ENCODE measurements at places on chromosomes 6 and 20.

GRCh38 chr20:41738604-41739206, 120.5 kb upstream of the CHD6 start:
- peak; percentile 91 for ATAC-seq

- no peak for ATAC-seq
Measured at GRCh38 chr20:62549499-62550086, 73.8 kb upstream of the GATA5 start.

DNA sequence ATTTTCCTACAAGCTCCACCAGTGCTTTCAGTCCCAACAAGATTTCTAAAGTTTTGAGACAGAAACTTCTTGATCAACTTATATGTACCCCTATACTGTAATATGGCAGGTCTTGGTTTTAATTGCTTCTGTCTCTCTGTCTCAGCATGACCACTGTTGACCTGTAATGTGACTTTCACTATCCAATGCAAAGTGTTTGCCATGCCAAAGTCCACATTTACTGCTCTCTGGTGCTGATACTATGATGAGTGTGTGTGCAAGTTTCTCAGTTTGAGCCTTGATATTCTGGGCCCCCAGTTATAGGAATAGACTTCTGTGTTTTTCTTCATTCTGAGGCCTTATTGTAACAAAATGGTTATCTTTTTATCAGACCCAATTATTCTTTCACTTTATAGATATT, 45.8 kb downstream of the OR2J2 start:
- ATAC-seq = no peak

GRCh38 chr20:62357681-62358080, 9.4 kb downstream of the LAMA5 start:
- ATAC-seq = no peak

- no peak for ATAC-seq
Measured at GRCh38 chr6:132390017-132390416, 11.3 kb downstream of the MOXD1 start.

GRCh38 chr6:21095462-21095861, 498.1 kb upstream of the SOX4 start:
- ATAC-seq = no peak

GRCh38 chr20:41671143-41671542, 53.0 kb upstream of the CHD6 start:
- no peak for ATAC-seq

- ATAC-seq = no peak
Measured at GRCh38 chr6:35043381-35044130, 97.6 kb downstream of the TCP11 start.

- no peak for ATAC-seq
Measured at GRCh38 chr6:75530696-75531095, 37.1 kb upstream of the FILIP1 start.

DNA sequence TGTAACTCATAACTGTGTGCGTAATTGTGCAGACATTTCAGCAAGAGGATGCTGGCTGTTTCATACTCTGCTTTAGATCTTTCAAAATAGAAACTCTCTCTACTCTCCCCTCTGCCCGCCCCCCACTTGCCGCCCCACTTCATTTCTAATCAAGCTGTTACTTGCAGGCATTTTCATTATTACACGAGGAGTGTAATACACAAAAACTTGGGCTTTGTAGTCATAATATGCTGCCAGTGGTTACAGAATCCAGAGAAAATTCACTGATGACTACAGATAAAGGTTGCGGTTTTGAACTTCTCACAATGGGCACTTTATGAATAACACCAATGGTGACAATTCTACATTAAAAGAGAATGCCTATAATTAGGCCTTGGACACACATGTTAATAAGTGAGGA, 194.0 kb upstream of the POU3F2 start:
- ATAC-seq = no peak

GRCh38 chr20:23631981-23632710, 5.6 kb downstream of the CST3 start:
- no peak for ATAC-seq

DNA sequence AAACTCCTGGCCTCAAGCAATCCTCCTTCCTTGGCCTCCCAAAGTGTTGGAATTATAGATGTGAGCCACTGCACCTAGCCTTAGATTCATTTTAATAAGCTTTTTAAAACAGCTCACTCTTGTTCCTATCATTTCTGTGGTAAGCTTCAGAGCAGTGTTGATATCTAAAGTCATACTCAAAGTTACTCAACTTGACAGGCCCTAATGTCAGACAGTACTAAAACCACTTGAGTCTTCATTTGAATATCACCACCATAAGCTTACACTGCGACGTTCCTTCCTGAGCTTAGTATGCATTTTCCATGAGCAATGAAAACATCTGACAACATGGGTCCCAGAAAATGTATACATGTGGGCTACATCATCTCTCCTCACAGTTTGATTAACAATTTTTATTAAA, 6.0 kb downstream of the FUCA2 start:
- ATAC-seq = no peak

DNA sequence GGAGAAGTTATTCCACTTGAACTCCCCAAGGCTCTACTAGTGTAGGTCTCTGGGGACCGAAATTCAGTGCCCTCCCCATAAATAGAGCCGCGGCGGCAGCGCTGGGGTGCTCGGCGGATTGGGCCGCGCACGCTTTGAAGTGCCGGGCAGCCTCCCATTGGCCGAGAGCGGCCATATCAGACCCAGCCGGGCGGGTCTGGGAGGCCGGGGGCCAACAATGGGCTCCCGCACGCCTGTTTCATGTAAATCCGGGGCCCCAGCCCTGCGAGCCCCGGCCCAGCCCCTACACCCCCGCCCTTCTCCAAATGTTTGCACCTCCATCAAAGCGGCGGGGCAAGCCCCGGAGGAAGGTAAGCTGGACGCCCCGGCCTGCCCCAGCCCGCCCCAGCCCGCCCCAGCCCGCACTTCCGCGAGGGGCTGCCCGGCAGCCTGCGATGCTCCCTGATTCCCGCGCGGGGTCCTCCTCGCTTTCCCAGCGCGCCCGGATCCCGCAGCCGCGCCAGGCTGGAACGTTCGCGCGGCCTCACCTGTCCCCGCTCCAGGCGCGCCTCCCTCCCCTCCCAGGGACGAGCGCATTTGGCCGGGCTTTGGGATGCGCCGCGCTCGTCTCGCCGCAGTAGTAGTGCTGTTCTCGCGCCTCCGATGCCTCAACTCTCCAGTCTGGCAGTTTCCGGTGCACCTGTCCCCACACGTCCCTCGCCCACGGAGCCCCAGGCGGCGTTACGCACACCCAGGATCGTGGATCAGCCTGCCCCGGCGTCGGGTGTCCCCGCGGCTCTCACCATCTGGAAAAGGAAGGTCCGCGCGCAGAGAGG, at the start of gene TBXT:
Gene TBXT (minus strand): TSS at position 51 of the 815 bp plus-strand sequence. CDS start 260 bp downstream, outside the sequence.
- ATAC-seq = no peak

DNA sequence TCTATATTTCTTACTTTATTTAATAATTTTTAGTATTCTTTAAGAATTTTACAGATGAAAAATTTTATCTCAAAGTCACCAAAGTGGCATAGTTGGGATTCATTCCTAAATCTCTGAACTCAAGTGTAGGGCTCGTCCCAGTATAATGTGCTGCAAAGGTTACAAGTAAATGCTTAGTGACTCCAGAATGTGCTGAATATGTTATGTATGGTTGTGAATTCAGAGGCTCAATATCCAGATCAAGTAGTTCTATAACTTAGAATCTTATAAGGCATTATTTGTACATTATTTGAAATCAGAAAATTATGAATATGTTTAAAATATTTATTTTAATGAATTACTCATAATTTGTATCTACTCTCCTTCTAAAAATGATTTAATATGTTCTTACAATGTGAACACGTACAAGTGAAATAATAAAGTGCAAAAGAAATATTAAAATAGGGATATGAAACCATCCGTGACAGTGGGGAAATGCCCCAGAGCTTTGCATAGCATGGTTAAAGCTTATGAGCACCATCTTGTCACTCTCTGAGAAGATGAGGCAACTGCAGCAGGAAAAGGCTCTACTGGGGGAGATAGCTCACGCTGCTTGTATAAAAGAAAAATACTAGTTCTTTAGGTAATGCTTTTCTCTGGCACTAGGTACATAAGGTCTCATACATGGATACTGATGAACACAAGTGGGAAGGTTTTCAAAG, 259.0 kb downstream of the FOXC1 start:
- ATAC-seq = no peak

DNA sequence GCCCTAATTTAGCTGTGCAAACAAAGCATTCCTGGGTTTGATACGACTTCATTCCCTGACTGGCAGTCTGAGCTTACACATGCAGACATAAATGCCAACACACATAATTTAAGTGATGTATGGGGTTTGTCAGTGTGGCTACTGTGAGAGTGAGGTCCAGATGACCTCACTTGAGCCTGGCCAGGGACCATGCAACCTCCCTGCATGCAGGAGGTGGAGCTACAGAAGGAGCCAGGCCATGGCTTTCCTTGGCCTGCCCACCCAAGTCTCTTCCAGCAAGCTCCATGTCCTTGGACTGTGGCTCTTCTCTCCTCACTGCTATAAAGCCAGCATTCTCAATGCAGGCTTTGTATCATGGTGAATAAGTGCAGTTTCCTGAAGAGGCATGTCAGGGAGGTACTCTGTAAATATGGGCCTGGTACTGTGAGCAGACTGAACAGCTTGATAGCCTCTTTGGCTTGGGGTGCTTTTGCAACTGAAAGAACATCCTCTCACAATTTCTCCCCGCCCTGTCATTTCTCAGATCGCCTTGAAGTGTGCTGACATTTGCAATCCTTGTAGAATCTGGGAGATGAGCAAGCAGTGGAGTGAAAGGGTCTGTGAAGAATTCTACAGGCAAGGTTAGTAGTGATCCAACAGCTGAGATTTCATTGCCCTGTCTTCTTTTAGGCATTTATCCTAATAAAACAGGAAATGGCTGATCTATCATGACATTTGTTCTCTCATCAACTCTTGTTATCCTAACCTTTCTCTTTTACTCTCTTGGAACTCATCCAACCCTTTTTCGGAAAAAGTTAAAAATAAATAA, 69.2 kb downstream of the MTFR2 start:
- peak; percentile 84 for ATAC-seq

- peak; percentile 47 for ATAC-seq
Measured at GRCh38 chr6:20056350-20056992, 155.8 kb downstream of the MBOAT1 start.

DNA sequence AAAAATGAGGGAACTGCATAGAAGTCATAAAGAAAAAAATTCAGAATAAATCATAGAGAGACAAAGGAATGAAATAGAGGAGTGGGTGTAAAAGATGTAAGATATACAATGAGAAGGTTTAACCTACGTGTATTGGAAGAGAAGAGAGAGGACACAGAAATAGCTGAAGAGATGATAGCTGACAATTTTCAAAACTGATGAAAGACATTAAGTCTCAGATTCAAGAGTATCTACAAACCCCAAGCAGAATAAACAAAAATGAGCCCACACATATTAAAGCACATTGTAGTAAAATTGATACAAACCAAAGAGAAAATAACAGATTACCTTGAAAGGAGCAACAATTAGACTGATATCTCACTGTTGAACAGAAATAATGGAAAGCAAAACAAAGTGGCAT, 143.3 kb upstream of the PRND start:
- no peak for ATAC-seq

GRCh38 chr6:42222448-42222847, 4.8 kb upstream of the MRPS10 start:
- no peak for ATAC-seq

- no peak for ATAC-seq
Measured at GRCh38 chr6:54060286-54060685, 51.0 kb upstream of the MLIP start.

DNA sequence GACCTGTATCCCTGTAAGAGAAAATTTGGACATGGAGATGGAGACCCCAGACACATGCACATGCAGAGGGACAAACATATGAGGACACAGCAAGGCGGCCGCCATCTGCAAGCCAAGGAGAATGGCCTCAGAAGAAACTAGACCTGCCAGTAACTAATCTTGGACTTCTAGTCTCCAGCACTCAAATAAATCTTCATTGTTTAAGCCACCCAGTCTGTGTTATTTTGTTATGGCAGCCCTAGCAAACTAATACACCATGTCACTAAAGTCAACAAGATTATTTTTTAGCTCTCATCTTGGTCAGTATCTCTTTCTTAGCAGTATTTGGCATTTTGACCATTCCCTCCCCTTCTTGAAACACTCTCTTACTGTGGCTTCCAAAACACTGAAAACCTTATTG, 26.7 kb downstream of the LATS1 start:
- ATAC-seq = no peak

- ATAC-seq = no peak
Measured at GRCh38 chr6:161919691-161920090, 645.8 kb upstream of the AGPAT4 start.

Measured in motor neuron (in vitro differentiated cells).